ENCODE measurements at places on chromosomes 7 and 10.

DNA sequence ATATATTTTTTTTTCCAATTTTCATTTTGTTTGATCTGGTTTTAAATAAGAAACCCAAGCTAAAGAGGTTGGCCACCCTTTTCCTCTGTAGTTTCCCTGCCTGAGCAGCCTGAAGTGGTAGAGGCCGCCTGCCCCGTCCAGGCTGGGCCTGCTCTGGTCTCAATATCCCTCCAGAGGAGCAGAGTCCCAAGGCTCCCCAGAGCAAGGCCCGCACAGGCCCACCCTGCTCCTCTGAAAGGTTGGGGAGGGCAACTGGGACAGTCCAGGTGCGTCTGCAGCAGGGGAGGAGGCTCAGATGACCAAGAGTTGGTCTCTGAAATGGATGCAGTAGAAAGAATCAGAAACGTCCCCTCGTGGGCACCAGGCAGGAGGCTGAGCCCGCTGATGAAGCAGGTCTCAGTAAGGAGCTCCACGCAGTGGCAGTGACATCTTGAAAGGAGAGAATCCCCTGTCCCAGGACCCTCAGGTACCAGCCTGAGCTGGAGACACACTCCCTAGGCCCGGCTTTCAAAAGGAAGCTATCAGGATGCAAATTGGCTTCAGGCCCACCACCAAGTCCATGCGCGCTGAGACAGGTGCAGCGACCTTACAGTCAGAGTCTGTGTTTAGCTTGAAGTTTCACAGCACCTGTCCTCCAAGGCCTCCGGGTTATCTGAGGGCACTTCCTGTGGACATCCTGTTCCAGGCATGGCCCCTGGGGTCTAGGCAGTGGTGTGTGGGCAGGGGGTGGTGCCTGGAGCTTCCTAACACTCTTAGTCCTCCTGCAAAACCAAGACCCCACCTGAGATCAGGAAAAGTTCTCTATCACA, 37.7 kb downstream of the EN2 start:
- no peak for DNase-seq

- DNase-seq: no peak
These were observed 32.8 kb downstream of the CPVL start for GRCh38 chr7:29113384-29114102.

DNA sequence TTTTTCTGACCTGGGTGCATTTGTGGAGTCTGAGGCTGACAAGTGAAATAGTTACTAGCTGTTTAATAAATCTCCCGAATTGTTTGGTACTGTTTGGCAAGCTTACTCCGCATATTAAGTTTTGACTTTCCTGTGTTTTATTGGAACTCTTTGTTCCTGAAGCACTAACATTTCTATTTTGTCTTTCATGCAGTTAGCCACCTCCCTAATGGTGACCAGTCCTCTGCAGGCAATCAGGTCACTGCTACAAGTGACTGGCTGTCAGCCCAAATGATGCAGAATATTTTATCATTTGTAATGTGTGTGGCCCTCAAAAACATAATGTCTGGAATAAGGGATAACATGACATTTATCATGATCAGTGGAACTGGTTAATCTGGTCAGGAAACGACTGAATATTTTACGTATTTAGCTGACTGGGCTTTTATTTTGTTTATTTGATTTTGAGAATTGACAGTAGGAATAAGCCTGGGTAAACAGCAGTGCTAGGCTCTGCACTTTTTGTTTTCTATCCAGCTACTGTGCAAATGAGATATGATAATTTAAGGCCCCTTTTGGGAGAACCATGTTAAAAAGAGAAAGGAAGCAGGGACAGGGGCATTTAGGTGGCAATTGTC, 82.9 kb downstream of the ST7 start:
- DNase-seq: no peak

DNA sequence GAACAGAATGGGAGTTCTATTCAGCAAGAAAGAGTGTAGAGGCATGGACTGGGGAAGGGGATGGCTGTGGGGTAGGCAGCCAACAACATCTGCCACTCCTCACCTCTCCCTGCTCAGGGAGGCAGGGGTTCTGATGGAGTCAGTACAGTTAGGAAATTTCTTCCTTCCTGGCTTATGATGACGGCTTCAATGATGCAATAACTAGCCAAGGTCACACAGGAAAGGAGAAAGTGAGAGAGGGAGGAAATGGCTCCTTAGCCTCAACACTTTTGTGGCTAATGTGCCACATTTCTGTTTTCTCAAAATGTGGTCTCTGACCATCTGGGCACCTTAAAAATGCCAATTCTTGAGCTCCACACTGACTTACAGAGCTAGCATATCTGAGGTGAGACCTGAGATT, 79.3 kb upstream of the PDZD8 start:
- peak; percentile 79 for DNase-seq

- DNase-seq: no peak
These were observed 71.3 kb downstream of the NRCAM start for GRCh38 chr7:108384716-108385483.

DNA sequence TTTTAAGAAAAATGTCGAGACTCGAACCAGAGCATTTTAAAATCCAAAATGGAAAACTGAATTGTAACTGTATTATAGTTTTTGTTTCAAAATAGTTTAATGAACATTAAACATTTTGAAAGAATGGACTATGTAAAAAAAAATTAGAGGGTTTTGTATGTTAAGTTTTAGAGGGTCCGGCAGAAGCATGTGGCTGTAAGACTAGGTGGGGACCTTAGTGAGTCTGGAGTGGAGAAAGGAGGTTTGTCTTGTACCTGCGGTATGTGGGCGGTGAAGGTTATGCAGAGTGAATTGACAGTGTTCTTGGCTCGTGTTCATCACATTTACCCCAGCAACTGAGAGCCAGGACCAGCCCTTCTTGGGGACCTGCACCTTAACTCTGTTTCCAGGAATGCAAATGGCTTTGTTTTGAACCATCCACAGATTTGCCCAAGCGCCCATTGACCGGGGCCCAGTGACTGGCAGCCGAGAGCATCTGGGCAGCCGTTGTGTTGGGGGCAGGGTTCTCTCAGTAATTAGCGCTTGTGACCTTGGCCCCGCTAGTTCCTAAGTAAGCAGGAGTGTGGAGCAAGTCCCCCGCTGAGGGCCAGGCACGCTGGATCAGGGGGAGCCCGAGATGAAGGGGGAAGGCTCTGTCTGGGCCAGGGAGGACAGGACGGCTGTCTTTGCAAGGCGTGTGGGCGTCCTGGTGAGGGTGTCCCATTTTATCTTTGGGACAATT, 1.4 kb upstream of the KLF6 start:
- no peak for DNase-seq

DNA sequence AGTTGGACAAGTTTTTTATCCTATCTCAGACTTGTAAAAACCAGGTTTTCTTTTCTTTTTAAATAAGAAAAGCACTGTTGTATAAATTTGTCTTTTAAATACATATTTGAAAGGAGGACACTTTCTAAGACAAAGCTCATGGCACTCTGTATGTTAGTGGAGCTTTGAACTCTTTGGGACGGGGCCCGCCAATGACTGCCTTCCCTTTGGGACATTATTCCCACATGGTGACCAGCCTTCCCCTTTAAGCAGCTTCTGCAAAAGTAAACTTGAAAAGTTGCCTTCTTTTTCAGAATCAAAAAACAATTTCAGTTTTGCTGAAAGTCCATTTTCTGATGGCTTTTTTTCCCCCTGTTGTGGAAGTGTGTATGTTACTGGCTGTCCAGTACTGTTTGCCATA, 1.8 kb downstream of the CUX1 start:
- DNase-seq: no peak

- peak; percentile 4 for DNase-seq
These were observed 55.4 kb downstream of the MICALL2 start for GRCh38 chr7:1403638-1404459.

DNA sequence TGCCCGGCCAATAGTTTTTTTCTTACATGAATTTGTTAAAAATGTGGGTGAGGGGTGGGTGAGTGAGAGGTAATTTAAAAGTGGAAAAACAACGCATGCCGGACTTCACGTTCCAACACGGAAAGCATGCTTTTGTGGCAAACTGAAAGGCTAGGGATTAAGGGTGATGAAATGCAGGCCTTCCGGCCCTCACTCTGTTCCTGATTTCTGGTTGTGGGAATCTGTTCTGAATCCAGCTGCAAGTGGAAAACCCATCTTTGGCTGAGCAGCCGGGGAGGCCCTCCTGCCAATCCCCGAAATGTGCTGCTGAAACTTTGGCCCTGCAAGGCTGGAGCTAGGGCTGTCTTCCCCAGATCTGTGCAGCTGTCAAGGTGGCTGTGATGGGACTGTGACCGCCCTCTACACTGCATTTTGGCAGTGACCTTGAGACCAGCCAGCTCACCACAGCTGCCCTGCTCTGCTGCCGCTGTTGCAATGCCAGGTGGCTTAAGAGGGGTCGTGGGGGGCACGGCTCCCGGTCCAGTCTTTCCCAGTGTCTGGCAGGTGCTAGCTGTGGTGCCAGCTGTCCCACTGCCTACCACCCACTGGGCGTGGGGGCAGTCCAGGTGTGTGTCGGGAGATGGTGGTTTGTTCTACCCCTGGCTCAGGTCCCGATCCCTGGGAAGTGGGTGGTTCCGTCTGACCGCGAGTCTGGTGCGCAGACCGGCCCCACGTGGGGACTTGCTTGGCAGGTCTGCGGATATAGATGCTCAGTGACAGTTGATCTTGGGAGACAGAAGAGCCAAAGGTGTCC, 39.0 kb downstream of the TET1 start:
- DNase-seq: peak; percentile 98

- no peak for DNase-seq
These were observed 525.8 kb downstream of the ZNF33B start for GRCh38 chr10:42112331-42113157.

DNA sequence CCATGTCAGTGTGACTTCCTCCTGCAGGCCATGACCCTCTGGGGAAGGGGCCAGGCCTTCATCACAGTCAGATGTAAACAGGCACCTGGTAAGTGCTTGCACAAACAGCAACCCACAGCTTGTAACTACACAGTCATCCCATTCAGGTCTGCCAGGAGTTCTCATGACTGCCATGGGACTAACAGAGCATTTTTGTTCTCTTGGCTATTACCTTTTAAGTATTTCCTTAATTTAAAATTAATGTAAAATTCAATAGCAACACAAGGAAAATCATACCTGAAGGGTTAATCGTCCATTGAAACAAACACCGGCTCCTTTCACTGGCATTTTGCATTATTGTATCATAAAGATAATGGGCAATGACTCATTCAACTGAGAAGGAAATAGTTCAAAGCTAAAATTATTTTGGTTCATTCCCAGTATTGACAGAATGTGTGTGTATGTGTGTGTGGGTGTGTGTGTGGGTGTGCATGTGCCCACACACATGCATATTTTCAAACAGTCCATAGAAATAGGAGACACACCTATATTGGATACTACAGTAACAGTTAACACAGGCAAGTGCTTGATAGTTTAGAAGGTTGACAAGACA, 307.9 kb downstream of the WDR11 start:
- no peak for DNase-seq

DNA sequence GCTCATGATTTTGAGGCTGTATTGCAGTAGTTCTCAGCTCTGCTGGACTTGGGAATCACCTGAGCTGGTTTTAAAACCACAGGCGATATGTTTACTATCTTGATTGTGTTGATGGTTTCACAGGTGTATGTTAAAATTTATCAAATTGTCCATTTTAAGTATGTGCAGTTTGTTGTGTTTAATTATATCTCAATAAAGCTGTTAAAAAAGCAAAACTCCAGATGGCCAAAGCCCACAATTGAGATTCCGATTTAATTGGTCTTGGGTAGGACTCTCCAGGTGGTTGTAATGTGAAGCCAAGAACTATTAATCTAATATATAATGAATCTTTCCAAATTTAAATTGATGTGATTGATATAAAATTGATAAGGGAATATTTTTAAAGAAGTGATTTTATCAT, 48.6 kb downstream of the NRCAM start:
- no peak for DNase-seq

GRCh38 chr10:10138685-10139084, 879.0 kb upstream of the CELF2 start:
- peak; percentile 38 for DNase-seq

DNA sequence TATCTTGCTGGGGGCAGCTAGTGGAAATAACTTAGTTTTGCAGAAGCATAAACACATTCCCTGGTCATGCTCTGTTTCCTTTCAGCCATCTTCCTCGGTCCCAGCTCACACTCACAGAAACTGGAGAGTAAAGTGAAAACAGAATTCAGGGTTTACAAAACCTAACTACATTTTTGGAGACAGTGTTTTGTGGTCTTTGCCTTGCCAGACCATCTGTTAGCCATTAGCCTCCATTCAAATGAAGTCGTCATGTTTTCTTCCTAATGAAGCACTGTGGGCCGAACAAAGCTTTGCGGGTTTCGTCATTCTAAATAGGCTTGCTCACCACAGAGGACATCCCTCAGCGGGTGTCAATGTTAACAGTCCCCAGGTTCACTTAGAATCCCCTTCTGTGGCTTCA, 214.6 kb upstream of the TMEM72 start:
- peak; percentile 81 for DNase-seq

GRCh38 chr10:127952575-127952869, 45.6 kb downstream of the PTPRE start:
- no peak for DNase-seq

- DNase-seq: no peak
These were observed 306.7 kb upstream of the MBL2 start for GRCh38 chr10:53079283-53079682.

DNA sequence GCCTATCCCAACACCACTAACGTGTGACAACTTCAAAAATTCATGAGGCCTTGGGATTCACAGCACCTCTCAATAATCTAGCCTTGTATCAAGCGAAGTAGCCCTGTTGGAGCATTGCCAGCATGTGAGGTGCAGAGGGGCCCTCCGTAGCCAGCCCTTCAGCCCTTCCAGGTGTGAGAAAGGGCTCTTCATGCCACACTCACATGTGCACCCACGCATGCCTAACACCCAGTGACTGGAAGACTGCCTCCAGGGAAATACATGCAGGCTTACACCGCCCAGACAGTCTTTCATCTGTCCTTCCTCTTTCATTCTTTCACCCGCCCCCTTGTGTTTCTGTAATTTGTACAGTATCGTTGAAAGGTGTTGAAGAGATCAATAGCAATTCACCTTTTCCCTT, 26.1 kb downstream of the LRRC4 start:
- DNase-seq: no peak

GRCh38 chr7:23693224-23693623, 13.2 kb downstream of the FAM221A start:
- DNase-seq: no peak

GRCh38 chr10:81978238-81978637, 103.2 kb downstream of the NRG3 start:
- peak; percentile 7 for DNase-seq

- no peak for DNase-seq
These were observed 9.1 kb downstream of the EN2 start for GRCh38 chr7:155466814-155467733.

- no peak for DNase-seq
These were observed 25.2 kb downstream of the GRID1 start for GRCh38 chr10:86341361-86341811.

DNA sequence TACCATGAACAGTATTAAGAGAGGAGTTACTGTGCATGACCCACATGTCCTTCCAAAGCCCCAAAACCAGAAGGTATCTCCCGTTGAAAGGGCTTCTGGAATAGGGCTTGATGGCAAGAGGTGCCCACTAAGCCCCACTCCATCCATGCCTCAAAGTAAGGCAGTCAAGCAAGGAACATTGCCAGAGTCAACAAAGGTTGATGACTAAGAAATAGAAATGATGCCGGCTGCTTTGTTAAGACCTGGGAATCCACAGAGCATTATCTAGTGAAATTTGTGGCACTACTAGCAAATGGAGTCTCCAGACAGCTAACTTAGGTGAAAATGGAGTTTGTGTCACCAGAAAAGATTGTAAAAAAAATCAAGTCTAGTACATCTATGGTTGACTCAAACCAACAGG, 6.2 kb downstream of the SFR1 start:
- DNase-seq: no peak
